Myocyte (in vitro differentiated cells): ENCODE measurements at places on chromosomes 12 and 14. TPM values are rescaled to one million over a fixed set of nuclear protein-coding genes. Genes with fewer than 3 reads are reported as not detected.
A peak's percentile ranks its signal among the peaks of the same experiment; 100 is the strongest.

DNA sequence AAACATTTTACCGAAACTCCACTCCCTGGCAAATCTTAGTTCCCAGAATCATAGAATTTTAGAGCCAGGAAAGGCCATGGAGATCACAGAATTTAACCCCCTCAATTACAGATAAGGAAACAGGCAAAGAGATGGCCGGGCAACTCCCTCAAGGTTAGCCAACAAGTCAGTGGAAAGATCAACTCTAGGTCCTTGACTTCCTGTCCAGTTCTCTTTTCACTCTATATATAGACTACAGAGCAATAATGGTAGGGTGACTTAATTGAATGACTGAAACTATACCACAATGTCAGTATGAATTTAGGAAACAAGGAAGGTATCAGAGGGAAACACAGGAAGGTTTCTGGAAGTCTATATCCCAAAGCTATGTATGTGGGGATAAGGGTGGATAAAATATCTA is 11.6 kb downstream of the OXA1L start:
- DNase-seq: no peak

GRCh38 chr14:52000019-52000582 is 10.8 kb downstream of the RTRAF start:
- DNase-seq: no peak

DNA sequence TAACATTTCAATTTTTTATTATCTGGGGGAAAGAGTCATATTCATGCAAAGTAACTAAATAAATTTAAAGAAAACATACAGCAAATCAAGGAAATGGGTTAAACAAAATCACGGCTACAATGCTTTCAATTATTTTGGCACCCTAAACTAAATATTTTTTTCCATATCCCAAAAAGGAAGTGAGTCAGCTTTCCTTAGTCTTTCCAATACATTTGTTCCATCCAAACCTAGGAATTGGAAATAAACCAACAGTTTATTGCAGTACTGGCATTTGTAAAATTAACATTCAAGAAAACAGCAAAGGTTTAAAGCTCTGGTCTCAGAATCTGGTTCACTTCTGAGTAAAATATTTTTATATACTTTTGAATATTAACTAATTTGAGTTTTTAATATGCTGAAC is 89.2 kb downstream of the BCL2L14 start:
- DNase-seq: no peak

DNA sequence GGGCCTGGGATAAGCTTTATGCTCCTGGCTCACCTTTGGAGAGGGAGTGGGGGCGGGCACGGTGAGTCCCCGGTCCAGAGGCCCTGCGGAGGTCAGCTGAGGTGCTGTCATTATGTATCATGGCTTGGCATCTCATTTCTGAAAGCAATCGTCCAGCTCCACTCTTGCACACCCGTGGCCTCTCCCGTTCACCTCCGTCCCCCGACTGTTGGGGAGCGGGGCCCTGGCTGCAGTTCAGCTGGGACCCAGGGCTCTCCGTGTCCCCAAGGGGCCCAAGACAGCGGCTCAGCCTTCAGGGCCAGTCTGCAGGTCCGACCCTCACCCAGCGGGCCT is 10.6 kb downstream of the BMP4 start:
- no peak for DNase-seq

DNA sequence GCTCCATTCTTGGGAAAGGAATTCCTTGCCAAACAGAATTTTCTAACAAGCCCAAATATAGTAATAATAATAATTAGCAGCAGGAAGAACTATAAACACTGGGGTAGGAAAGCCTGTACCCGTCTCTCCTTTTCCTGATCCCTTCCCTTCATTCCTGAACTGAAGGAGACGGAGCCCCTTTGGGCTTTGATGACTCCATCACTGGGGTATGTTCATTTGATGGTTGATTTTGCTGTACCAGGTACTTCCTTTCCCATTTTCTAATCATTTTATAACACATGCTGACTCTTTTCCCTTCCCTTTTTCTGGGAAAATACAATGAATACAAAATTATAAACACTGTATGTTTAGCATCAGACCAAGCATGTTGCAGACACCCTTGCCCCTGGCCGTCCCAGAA is 3.6 kb upstream of the RCOR1 start:
- no peak for DNase-seq

DNA sequence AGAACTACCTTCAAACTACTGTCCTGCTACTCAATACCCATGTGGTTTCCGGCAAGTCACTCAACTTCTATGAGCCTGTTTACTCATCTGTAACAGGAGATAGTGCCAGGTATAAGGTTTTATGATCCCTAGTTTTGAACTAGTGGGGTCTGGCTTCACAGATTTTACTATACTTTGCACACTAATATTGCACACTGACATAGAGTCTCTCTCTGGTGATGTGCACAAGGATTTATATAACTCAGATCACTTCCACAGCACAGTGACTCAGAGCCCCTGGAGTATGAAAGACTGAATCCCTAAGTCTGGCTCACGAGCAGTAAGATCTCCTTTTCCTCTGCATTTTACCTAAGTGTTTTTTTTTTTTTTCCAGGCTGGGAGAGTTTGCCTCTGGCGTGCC is 69.7 kb upstream of the SLC38A2 start:
- no peak for DNase-seq

GRCh38 chr14:32286602-32287001 is 42.5 kb upstream of the AKAP6 start:
- DNase-seq: peak; percentile 25

GRCh38 chr12:70449074-70449752 is 83.1 kb downstream of the KCNMB4 start:
- DNase-seq: no peak

GRCh38 chr12:40106202-40106533 is 287 bp upstream of the SLC2A13 start:
- DNase-seq: no peak

GRCh38 chr12:93908846-93909567 is 231.8 kb downstream of the CRADD start:
- no peak for DNase-seq

DNA sequence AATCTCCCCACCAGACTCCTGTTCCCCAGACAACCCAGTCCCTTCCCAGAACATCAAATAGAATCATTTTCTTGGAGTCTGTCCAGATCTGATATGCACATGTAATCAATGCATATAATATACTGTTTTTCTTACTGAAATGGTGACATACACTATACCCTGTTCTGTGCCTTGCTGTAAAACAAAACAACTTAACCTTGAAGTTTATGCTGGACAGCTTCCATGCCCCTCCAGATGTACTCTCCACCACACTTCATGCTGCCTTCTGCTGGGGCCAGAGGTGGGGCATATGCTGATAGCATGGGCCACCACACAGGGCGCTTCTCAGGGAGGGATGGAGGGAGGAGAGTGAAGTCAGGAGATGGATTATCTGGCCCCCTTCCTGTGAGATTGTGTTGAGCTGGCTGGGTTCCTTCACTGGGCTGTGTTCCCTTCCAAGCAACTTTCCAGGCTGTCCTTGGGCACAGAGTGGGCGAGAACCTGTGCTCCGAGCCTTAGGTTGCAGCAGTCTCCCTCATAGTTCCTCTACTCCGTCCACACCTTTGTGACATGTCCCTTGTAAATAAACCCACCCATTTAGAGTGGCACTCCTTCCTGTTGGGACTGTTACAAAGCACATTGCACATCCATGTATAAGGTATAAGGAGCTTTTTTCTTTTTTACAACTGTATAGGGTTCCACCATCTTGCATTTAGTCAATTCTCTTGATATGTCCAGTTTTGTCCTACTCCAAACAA is 77.6 kb upstream of the RIC8B start:
- DNase-seq: no peak

- DNase-seq: no peak
Observed at GRCh38 chr12:123105211-123105826, 45.6 kb downstream of the PITPNM2 start.

GRCh38 chr12:77915071-77915600 is 84.4 kb downstream of the NAV3 start:
- DNase-seq: no peak

DNA sequence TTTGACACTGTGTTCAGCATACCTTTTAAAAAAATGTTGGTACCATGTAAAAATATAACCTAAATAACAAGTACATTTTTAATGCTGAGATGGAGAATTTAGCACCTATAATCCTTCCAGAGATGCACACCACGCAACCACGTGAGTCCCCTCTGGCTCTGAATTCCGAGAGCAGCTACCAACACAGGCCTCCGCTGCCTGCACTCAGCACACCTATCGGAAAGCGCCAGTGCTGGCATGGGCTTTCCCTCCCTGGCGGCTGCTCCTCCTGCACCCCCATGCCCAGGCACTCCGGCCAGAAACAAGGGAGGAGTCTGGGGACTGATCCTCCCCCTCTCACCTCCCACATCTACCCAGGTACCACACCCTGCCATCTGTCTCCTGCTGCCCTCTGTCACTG is 47.0 kb downstream of the ITPK1 start:
- no peak for DNase-seq

GRCh38 chr14:61252369-61253063 is 28.6 kb downstream of the TMEM30B start:
- DNase-seq: peak; percentile 94

DNA sequence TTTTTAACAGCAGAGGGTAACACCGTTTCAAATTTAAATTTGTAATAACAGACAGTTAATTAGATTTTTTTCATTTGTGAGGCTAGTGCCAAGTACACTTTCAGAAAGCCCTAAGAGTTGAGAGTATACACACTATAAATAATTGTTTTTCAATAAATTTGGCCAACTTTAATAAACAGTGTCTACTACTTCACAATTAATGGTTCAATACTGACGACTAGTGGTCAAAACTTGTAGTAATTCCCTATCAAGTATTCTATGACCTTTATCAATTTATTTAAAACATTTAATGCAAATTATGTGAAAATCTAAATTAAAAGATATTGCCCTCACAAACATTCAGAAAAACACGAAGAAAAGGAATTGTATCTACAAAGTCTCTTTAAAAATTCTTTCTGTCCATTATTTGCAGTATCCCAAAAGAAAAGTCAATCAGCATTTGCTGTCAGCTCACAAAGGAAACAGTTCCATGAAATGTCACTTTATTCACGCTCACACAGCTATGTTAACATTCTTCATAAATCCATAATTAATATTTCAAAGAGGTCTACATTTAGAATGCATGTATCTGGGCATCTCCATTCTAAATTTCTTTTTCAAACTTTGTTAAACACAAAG is 91.2 kb downstream of the CEP128 start:
- peak; percentile 71 for DNase-seq

DNA sequence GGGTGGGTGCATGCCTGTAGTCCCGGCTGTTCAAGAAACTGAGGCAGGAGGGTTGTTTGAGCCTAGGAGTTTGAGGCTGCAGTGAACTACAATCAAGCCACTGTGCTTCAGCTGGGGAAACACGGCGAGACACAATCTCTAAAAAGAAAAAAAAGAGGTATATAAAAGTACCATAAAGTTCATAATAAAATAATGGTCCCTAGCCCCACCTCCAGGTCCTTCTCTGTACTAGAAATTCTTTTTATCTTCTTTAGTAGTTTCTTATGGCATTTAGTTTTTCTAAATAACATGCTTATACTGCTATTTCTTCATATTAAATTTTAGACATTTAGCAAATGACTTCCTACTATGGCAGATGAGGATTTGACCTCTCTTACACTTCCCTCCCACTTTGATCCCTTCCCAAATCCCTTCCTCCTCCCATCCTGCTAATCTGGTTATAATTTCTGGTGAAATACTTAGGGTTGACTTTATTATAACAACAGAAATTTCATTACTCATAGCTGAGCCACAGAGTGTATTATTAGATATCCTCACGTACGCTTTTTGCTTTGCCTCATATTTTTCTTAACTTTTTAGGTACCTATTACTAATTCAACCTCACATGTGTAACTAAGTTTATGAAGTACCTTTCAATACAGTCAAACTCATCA is 94.7 kb downstream of the SLC41A2 start:
- peak; percentile 15 for DNase-seq

DNA sequence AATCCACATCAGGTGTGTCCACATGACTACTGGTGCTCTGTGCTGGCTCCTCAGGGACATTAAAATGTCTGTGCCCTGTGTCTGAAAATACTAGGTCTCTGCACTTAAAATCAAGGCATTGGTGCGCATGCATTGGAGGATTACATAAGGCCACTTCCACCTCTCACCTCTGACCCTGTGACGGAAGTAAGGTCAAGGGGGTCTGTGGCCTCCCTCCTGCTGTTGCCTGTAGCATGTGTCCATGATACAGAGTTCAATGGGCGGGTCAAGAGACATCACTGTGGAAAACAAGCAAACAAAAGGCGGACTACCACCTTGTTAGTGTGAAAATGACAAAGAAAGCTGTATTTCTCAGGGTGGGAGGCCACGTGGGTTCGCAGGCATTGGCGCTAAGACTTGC is 208.6 kb upstream of the PWP1 start:
- no peak for DNase-seq

GRCh38 chr14:68794130-68794850 is 1.4 kb upstream of the ZFP36L1 start:
- peak; percentile 96 for DNase-seq

GRCh38 chr12:79423560-79423959 is 267.2 kb downstream of the PAWR start:
- DNase-seq: no peak

DNA sequence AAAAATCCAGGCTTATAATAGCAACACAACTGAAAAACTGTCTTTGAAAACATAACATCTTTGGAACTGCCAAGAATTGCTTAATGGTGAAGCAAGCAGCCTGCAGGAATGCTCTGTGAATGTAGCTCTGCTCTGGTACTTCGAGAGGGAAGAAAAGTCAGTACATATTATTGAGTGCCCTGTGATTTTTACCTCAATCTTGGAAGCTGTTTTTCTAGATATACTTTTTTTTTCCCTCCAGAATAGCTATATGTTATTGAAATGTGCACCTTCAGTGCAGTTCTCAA is 508.1 kb downstream of the PCNX1 start:
- DNase-seq: no peak

Gene PMEL
- 0.10 and 0.53 TPM in 2 replicates for total RNA-seq

Gene SLC39A9
- total RNA-seq: 52.8 and 60.2 TPM in 2 replicates

Gene SLC35F4
- total RNA-seq: not detected in 2 replicates

Gene MARK3
- 82.0 and 87.4 TPM in 2 replicates for total RNA-seq

Gene GPR132
- not detected in 2 replicates for total RNA-seq

Gene GLT1D1
- not detected in 2 replicates for total RNA-seq

Gene ISCU
- total RNA-seq: 129 and 149 TPM in 2 replicates

Gene FAM181A
- total RNA-seq: not detected in 2 replicates

Gene ART4
- not detected in 2 replicates for total RNA-seq

Gene SLCO1B1
- total RNA-seq: not detected in 2 replicates

Gene R3HDM2
- 20.3 and 24.6 TPM in 2 replicates for total RNA-seq

Gene ACACB
- total RNA-seq: 8.7 and 10.5 TPM in 2 replicates

Gene NEUROD4
- not detected in 2 replicates for total RNA-seq

Gene CFAP73
- not detected in 2 replicates for total RNA-seq
